ENCODE measurements at places on chromosomes 16 and 17.
A peak's percentile ranks its signal among the peaks of the same experiment; 100 is the strongest.

- DNase-seq, result no peak
Measured at GRCh38 chr17:17129466-17129865, 76.7 kb downstream of the PLD6 start.

DNA sequence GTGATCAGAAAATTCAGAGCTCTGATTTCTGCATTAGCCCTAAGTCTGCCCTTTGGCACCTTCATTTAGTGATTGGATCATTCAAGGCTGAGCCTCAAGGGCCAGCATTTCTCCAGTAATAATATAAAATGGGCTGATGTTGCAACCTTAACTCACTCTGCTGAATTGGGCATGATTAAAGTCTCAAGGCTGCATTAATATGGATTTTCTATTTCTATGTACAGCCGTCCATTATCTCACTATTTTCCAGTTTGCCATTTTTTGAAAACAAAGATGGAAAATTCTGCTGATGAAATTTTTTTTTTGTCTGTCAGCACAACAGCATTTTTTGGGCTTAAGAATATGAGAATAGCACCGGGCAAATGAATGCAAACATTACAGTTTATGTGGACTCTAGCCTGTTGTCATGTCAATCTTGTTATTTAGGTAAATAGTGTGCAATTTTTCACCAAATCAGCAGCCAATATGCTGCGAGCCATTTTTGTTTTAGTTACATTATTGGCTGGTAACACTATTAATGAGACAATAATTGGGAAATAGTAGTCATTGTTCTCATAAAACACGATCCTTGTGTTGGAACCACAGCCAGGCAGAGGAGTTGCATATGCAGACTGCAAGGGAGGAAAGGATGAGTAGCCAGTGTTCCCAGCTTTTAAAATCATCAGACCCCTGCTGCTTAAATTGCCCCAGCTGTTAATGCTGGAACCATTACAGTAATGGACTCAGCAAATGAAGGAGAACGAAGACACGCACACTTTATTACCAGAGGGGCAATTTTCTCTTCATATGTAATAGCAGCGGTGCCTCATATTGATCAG, 10.5 kb downstream of the FTO start:
- no peak for DNase-seq

GRCh38 chr17:75996665-75997590, 3.7 kb upstream of the CDK3 start:
- DNase-seq, result no peak

- no peak for DNase-seq
Measured at GRCh38 chr17:9817086-9817485, 4.8 kb downstream of the GSG1L2 start.

DNA sequence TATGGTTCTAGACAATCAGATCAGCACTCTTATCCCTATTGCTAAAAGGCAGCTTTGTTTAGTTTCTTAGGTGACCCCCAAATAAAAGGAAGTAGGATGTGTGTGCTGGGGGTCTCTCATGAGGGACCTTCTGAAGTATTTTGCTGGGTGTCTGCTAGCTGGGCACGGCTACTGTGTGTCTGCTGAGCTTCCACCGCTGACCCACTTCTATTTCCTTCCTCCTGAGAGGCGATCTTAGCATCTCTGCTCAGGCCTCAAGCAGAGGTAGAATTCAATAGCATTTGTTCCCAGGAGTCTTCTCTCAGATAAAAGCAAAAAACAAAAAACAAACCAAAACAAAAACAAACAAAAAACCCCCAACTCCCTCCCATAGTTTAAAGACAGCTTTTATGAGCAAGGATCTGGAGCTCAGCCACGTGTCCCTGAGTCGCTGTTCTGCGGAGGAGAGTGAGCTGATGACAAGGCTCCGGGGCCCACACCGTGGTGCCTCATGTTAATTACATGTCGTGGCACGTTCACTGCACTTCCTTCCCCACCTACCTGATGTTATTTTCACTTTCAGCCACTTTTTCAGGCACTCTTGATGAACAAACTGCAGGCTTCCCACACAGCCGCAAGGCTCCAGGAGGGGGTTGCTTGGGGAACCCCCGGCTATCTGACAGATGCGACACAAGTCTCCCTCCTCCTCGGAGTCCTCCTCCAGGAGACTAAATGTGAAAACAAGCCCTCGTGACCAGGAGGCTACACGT, 83.5 kb downstream of the MARCHF10 start:
- DNase-seq, result peak; percentile 82

DNA sequence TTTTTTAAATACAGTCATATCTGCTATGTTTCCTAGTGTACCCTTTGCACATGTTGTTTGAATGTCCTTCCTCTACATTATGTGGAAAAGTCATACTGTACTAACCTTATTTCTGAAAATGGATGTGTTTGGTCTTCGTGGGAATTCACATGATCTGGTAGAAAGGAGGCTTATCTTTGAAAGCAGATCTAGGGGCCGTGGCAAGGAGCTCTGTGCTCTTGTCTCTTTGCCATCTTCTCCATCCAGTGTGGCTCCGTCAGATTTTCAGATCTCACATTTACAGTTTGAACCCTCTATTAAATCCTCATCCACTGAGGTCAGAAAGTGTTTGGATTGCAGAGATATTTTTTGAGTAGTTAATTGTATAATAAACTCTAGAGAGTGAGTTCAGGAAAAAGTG, 32.9 kb downstream of the MAP2K4 start:
- DNase-seq, result no peak

- no peak for DNase-seq
Measured at GRCh38 chr17:1077986-1078711, 81.2 kb downstream of the TIMM22 start.

GRCh38 chr17:77280304-77281121, 139.7 kb downstream of the SEC14L1 start:
- no peak for DNase-seq

- peak; percentile 16 for DNase-seq
Measured at GRCh38 chr17:43766413-43767052, 7.9 kb upstream of the SOST start.

GRCh38 chr16:50627419-50627818, 53.7 kb downstream of the SNX20 start:
- DNase-seq, result peak; percentile 50

DNA sequence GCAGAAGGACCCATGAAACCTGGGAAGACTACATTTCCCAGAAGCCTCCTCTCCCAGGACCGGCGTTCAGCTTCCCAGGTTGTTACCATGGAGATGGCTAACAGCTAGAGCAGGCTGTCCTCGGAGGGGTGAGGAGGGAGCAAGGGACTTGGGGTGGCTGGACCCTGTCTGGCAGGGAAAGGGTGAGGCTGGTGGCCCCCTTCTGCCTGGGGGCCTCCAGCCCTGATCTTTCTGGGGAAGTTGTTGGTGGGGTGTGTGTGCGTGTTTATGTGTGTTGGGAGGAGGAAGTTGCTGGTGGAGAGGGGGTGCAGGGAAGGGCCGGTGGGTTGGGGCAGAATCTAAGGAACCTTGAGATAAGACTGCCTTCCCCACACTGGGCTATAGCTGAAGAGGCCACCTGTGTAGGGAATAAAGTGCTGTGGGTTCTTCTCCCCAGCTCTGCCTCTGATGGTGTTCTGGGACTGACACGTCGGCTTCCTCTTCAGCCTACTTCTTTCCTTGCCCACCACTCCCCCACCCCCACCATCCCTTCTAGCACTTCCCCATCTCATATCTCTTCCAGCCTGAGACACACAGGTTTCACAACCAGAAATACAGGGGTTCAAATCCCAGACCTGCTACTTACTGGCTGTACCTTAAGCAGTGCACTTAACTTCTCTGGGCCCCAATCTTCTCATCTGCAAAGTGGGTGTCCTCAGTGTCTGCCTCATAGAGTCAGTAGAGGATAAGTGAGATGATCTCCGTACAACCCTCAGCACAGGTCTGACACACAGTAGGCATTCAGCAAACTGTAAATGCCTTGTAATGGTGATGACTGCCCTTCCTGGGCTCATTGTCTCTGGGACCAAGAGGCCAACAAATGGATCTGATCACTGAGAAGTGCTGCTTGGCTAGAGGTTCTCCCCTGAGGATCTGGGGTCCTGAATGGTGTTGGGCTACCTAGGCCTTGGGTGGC, at the start of gene DRC7:
TSS of gene DRC7 (plus strand) at position 82 of the 955 bp plus-strand sequence. CDS start 3,144 bp downstream, outside the sequence.
- DNase-seq, result peak; percentile 14

DNA sequence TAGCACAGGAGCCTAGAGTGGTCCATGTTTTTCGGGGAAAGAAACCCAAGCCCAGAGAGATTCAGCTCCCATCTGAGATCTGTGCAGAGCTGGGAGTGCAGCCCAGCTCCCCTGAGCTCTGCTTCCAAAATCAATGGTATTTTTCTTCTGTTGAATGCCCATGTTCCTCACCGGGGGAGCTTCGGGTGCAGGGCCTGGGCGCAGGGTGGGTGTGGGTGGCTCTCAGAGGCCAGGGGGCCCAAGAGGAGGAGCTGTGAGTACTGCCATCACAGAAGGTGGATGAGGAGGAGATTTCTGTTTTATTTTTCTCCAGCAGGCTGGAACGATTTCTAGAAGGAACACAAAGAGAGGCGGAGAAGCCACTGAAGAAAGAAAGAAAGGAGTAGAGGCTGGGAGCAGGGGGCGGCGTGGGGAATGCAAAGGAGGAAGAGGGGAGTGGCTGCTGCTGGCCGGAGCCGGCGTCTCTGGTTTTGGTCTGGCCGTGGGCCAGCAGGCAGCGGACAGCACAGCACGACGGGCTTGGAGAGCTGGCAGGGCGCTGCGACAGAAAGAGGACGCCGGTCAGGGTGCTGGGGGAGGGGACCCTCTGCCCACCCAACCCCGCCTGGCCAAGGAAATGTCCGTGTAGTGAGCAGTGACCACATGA, 76.2 kb upstream of the KSR1 start:
- no peak for DNase-seq

GRCh38 chr17:41962768-41963434, 3.7 kb upstream of the CNP start:
- peak; percentile 68 for DNase-seq

GRCh38 chr16:48885471-48885870, 275.5 kb upstream of the N4BP1 start:
- no peak for DNase-seq

GRCh38 chr17:11638700-11639265, 40.5 kb downstream of the DNAH9 start:
- no peak for DNase-seq

DNA sequence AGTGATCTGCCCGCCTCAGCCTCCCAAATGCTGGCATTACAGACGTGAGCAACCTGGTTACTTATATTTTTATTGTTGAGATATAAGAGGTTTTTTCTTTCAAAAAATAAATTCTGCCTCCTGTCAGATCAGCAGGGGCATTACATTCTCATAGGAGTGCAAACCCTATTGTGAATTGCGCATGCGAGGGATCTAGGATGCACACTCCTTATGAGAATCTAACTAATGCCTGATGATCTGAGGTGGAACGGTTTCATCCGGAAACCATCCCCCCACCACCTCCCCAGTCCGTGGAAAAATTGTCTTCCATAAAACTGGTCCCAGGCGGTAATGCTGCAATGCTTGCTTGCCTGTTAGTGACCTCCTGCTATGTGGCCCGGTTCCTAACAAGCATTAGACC, 7.5 kb upstream of the CNEP1R1 start:
- DNase-seq, result no peak

DNA sequence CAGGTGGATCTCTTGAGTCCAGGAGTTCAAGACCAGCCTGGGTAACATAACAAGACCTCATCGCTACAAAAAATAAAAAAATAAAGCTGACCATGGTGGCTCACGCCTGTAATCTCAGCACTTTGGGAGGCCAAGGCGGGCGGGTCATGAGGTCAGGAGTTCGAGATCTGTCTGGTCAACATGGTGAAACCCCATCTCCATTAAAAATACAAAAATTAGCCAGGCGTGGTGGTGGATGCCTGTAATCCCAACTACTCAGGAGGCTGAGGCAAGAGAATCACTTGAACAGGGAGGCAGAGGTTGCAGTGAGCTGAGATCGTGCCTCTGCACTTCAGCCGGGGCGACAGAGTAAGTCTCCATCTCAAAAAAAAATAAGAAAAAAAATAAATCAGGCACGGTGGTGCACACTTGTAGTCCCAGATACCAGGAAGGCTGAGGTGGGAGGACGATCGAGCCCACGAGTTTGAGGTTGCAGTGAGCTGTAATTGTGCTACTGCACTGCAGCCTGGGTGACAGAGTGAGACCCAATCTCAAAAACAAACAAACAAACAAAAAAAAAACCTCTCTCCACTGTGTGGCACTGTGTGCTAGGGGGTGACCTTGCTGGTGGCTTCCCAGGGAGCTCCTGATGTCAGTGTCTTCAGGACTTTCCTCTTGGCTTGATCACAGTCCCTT, 19.8 kb upstream of the MAPK3 start:
- no peak for DNase-seq

DNA sequence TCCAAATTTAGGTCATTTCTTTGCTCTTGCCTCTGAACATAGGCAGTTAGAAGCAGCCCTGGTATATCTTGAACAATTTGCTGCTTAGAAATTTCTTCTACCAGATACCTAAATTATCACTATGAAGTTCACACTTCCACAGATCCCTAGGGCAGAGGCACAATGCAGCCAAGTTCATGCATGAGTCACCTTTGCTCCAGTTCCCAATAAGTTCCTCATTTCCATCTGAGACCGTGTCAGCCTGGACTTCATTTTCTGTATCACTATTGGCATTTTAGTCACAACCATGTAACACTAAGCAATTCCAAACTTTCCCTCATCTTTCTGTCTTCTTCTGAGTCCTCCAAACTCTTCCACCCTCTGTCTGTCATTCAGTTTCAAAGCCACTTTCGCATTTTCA, 45.0 kb downstream of the KCNJ16 start:
- DNase-seq, result no peak

- DNase-seq, result no peak
Measured at GRCh38 chr16:10577305-10578202, 2.8 kb downstream of the EMP2 start.

DNA sequence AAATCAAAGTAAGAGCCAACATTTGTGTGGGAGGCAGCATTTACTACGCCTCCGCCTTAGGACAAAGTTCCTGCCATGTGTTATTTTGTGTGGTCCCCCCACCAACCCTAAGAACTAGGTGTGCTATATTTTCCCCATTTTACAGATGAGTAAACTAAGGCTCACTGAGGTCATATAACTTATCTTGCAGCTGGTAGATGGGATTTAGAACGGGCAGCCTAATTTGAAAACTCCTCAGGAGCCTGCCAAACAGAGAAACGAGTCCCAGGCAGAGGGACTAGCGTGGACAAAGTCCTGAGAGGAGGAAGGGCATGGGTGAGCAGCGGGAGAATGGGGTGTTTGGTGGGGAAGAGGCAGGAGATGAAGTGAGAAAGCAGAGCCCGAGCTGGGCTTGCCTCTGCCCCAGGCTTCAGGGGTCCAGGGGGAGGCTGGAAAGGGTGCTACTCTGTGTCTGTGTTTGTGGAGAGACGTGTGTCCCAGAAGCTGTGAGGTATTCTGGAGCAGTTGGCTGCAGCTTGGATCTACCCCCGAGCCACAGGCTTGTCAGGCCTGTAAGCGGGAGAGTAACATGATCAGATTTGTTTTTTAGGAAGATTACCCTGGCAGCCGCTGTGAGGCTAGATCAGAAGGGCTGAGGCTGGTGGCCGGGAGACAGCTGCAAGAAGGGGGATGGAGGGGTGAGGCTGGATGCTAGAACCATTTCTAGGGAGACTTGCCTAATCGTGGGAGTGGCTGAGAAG, 5.0 kb downstream of the MLLT6 start:
- no peak for DNase-seq

DNA sequence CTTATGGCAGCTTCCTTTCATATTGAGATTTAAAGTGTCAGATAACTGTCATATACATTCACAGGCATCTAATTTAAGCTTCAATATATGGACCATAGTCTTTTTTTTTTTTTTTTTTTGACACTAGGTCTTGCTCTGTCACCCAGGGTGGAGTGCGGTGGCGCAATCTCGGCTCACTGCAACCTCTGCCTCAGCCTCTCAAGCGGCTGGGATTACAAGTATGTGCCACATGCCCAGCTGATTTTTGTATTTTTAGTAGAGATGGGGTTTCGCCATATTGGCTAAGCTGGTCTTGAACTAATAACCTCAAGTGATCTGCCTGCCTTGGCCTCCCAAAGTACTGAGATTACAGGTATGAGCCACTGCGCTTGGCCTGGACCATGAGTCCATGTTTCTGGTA, 13.6 kb downstream of the CEP95 start:
- DNase-seq, result no peak

GRCh38 chr17:47878203-47879027, 17.6 kb upstream of the SP2 start:
- no peak for DNase-seq
